Stimulated activated CD8-positive, alpha-beta memory T cell treated with anti-CD3 and anti-CD28 coated beads, Interleukin-7, amount 100 ng/mL, for 24 hours (primary cell): ENCODE measurements at places on chromosomes 11 and 22.

GRCh38 chr11:69027704-69028372 is 14.8 kb upstream of the MRGPRF start:
- no peak for DNase-seq

- DNase-seq: no peak
These were observed 118.9 kb downstream of the EFCAB6 start for GRCh38 chr22:43693249-43693648.

DNA sequence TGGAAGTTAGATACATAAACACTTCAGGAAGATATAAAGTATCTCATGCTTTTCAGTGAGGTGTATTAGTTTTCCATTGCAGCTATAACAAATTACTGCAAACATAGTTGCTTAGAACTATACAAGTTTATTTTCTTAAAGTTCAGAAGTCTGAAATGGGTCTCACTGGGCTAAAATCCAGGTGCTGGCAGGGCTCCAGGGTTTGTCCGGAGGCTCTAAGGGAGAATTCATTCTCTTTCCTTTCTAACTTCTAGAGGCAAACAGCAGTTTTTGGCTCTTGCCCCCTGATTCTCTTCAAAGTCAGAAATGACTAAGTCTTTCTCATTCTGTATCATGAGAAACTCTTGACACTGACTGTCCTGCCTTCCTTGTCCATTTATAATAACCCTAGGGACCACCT is 138.8 kb downstream of the AASDHPPT start:
- DNase-seq: no peak

DNA sequence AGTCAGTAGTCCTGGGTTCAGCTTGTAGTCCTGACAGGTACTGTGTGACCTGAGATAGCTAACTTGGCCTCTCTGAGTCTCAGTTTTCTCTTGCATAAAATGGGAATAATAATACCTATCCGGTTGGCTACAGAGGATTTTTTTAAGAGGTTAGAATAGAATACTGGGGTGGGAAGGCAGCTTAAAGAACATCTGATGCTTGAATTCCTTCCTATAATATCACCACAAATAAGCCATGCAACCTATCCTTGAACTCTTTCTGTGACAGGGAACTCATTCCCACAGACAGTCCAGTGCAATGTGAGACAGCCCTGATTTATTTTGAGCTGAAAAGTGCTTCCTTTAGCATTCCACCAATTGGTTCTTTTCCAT is 110.1 kb downstream of the CCDC81 start:
- no peak for DNase-seq

- DNase-seq: no peak
These were observed 16.5 kb downstream of the SNAP29 start for GRCh38 chr22:20875296-20875695.

GRCh38 chr11:15674756-15675155 is 560.0 kb downstream of the INSC start:
- no peak for DNase-seq

GRCh38 chr22:26892166-26893041 is 235.0 kb downstream of the MIAT start:
- no peak for DNase-seq

- DNase-seq: no peak
These were observed 50.2 kb upstream of the IZUMO1R start for GRCh38 chr11:94254214-94254613.

GRCh38 chr11:12748561-12748960 is 74.3 kb downstream of the TEAD1 start:
- DNase-seq: no peak
